Adipose tissue (tissue), 3 donors: ENCODE measurements at places on chromosomes 3 and 15. TPM values are rescaled to one million over a fixed set of nuclear protein-coding genes. Genes with fewer than 3 reads are reported as not detected.

The GPR62 gene
- polyA plus RNA-seq: not detected

The GOLGA8R gene
- 0.86 TPM for polyA plus RNA-seq

The TM4SF18 gene
- 4.2 TPM for polyA plus RNA-seq

The CHRNA5 gene
- 1.3 TPM for polyA plus RNA-seq

The GCNT3 gene
- polyA plus RNA-seq: 0.55 TPM

The LYZL4 gene
- not detected for polyA plus RNA-seq

The MNS1 gene
- polyA plus RNA-seq: 0.85 TPM

The ZIC1 gene
- not detected for polyA plus RNA-seq

The ADAMTSL3 gene
- polyA plus RNA-seq: 2.3 TPM

The CLDN1 gene
- 15.4 TPM for polyA plus RNA-seq

The FBXO40 gene
- under 0.01 TPM for polyA plus RNA-seq

The CRYGS gene
- 6.7 TPM for polyA plus RNA-seq

The DUOXA2 gene
- polyA plus RNA-seq: 0.56 TPM

The PLSCR5 gene
- not detected for polyA plus RNA-seq

The CD200 gene
- polyA plus RNA-seq: 25.7 TPM

The EFL1 gene
- 5.7 TPM for polyA plus RNA-seq

The LSAMP gene
- polyA plus RNA-seq: 1.4 TPM

The IL5RA gene
- polyA plus RNA-seq: not detected

The HRG gene
- polyA plus RNA-seq: not detected

The NSMCE3 gene
- polyA plus RNA-seq: 3.8 TPM

The DUOX1 gene
- 0.34 TPM for polyA plus RNA-seq

The MEX3B gene
- polyA plus RNA-seq: 1.2 TPM

The IMPG2 gene
- 0.03 TPM for polyA plus RNA-seq

The SNX22 gene
- 0.90 TPM for polyA plus RNA-seq

The CHRM5 gene
- not detected for polyA plus RNA-seq

The PLSCR2 gene
- polyA plus RNA-seq: 0.14 TPM

The COX5A gene
- polyA plus RNA-seq: 192 TPM

The FANCD2OS gene
- not detected for polyA plus RNA-seq

The CFAP91 gene
- polyA plus RNA-seq: 5.0 TPM

The SLC9C1 gene
- 0.06 TPM for polyA plus RNA-seq

The TP63 gene
- 0.22 TPM for polyA plus RNA-seq

The CTXN2 gene
- polyA plus RNA-seq: not detected

The SERF2 gene
- 1,574 TPM for polyA plus RNA-seq

The SLC22A13 gene
- polyA plus RNA-seq: not detected

The SLC28A2 gene
- not detected for polyA plus RNA-seq

The SLC49A4 gene
- 7.3 TPM for polyA plus RNA-seq

The GPR27 gene
- 3.9 TPM for polyA plus RNA-seq

The NANOGP8 gene
- not detected for polyA plus RNA-seq

The ISLR2 gene
- polyA plus RNA-seq: 0.26 TPM

The LRRFIP2 gene
- 14.8 TPM for polyA plus RNA-seq

The CCDC39 gene
- polyA plus RNA-seq: not detected

The EPHA3 gene
- polyA plus RNA-seq: 2.3 TPM

The CTXND1 gene
- 0.12 TPM for polyA plus RNA-seq

The KAT2B gene
- polyA plus RNA-seq: 7.8 TPM

The LRTM1 gene
- polyA plus RNA-seq: not detected

The ZMYND10 gene
- 1.1 TPM for polyA plus RNA-seq

The ZKSCAN7 gene
- 1.6 TPM for polyA plus RNA-seq

The SLC27A2 gene
- 5.5 TPM for polyA plus RNA-seq

The ITGA11 gene
- 0.44 TPM for polyA plus RNA-seq

The RAMAC gene
- polyA plus RNA-seq: 11.8 TPM

The PPM1L gene
- 1.3 TPM for polyA plus RNA-seq

The IL17RE gene
- polyA plus RNA-seq: 6.7 TPM

The ZBTB47 gene
- 28.1 TPM for polyA plus RNA-seq
